Lung microvascular endothelial cell (primary cell): ENCODE measurements at places on chromosomes 3 and 15.

DNA sequence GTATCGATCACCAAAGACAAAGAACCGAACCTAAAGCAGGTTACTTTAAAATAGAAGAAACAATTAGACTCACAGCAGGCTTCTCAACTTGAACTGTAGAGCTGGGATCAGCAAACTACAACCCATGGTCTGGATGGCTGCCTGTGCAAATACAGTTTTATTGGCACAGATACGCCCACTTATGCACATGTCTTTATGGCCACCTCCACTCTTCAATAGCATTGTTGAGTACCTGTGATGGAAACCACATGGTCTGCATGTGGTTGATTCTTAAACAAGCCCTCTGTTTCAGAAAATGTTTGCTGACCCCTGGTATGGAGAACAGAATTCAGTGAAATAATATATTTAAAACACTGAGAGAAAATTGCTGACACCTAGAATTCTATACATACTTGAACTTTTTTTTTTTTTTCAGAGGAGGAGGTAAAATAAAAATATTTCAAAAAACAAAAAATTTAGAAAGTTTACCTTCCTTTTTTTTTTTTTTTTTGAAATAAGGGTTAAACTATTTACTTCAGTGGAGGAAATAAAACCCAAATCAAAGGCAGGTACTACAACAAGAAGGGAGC is 263.8 kb upstream of the ATP10A start:
- DNase-seq, result no peak

DNA sequence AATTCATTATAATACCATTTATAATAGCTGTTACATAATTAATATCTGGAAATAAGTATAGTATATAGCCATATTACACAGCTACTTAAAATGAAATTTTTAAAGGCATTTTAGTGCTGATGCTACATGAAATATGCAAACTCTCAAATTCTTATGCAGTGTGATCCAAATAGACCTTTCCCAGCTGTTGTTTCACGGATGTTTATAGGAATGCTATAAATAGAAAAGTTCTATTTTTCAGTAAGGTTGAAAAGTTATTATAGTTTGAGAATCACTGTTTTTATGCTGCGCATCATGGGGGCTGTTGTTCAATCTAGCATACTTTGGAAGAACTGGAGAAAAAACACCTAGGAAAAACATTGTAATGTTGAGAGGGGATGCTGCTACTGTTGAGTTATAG is 147.7 kb upstream of the TRIM42 start:
- DNase-seq, result no peak

DNA sequence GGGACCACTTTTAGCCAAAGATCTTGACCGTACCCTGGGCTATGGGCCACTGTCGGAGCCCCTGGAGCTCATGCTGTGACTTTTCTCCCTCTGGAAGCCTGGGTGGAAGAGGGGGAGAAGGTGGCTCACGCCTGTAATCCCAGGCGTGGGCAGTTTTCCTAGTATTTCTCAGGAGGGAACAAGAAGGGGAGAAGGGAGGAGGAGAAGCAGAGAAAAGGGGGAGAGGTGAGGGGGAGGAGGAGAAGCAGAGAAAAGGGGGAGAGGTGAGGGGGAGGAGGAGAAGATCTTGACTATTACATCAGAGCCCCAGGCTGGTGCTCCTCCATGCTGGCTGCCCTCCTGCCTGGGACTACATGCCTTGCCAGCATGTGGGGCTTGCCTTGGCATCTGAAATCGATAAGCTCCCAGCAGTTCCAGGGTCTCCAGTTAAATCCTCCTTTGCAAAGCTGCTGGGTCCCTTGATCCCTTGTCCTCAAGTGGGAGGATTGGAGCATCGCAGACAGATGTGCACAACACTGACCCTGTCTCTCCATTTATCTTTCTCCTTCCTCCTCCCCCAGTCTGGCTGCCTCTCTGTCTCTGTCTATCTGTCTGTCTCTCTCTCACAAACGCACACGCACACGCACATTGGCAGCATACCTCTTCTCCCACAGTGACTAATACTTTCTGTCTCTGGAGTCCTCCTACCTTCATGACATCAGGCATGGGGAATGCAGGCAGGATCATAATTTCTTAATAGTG is 41.6 kb downstream of the MRAS start:
- DNase-seq, result no peak

GRCh38 chr15:93331545-93332167 is 242.6 kb upstream of the RGMA start:
- no peak for DNase-seq

DNA sequence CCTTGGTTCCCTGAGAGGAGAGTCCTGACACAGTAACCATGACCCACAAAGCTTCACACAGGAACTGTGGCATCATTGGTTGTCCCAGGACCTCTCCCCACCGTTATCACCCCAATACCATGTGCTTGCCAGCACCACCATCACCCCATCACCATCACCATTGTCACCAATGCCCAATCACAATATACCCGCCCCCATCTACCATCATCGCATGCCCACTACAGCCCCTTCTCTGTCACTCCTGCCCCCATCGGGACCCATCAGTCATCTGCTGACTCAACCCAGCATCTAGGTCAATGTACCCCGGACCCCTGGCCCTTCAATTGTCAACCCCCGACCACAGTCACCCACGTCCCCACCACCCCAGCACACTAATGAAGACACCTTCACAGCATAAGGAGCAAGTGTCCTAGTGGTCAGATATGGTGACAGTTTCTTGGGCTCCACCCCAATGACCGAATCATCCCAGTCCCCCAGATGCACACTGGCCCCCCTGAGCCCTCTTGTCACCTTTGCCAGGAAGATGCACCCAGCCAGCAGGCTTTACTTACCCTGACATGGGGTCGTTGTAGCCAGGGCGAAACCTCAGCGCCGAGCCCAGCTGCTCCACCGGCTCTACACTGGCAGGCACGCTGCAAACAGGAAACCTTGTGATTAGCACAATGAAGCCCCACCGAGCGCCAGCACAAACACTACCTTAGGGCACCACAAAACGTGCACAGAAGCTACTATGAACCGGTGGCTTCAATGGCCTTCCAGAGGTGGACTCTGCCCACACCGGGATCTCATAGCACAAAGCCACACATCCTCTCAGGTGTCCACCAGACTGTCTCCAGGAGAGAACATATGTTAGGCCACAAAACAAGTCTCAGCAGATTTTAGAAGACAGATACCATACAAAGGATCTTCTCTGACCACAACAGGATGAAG is 25.1 kb downstream of the SHISA5 start:
- peak; percentile 57 for DNase-seq

DNA sequence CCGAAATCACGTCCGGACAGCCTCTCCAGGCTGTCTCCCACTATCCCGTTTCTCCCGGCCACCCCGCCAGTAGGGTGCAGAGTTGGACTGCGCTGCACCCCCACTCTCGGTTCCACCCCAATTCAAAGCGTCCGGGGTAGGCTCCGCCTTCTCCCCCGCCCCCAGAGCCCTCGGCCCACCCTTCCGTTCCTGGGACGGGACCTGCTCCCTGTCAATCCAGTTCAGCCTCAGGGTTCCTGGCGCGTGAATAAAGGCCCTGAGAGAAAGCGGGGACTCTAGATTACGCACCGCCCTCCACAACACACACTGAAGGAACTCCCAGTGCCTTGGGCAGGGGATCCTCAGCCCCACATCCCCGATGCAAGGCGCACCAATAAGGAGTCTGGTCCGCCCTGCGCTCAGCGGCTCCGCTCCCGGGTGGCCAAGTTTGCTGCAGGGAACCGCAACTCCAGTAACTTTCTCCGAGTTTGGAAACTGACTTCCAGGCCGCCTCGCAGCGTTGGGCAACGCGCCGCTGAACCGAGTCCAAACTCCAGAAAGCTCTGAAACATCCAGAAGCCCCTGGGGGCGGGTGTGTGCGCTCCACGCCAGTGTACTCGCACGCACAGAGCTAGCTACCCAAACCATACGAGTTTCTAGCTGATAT is 1.9 kb downstream of the ADAMTS9 start:
- peak; percentile 93 for DNase-seq

DNA sequence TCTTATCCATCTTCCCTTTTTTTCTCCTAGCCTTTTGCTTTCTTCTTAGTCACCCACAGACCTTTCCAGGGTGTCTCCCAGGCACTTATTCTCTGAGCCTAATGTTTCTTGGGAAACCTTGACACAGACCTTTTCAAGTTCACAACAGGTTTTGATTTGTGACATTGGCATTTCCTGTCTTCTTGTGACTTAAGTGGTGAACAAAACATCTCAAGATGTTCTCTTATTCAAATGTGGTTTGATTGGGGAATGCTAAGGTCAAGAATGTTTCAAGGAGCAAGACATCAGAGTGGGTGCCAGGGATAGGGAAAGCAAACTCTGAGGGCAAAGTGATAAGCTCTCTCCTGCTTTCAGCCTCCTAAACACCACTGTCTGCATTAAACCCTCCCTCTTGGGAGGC is 68.2 kb upstream of the GSK3B start:
- no peak for DNase-seq

- no peak for DNase-seq
These were observed 112.5 kb downstream of the SRGAP3 start for GRCh38 chr3:9136746-9137465.

DNA sequence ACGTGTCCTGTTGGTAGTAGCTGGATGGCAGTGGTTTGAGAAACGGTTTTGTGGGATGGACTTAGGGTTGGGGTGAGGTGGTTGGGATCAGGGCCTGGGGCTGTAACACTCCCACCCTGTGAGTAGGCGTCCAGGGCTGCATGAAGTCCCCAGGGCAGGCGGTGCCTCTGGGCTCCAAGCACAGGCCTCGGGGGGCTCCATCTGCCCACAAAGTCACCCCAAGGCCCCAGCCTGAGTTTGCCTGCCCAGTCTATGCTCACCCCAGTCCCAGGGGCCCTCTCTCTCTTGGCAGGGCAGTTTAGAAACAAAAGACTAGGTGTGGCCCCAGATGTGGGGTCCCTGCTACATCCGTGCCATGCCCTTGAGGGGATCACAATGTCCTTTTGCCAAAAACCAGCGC is 86.9 kb upstream of the PRR23E start:
- no peak for DNase-seq

DNA sequence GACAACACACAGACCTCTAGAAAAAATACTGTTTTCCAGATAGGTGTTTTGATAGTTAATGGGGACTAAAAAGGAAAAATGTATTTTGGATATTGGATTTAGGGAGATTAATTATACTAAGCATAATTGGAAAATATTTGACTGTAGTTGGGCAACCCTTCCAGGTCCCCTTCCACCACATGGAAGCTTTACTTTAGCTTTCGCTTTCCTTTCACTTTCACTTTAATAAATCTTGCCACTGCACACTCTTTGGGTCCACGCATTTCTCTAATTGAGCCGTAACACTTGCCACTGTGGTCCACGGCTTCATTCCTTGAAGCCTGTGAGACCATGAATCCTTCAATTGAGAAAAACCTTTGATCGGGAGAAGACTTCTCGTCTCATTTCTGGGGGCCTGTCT is 15.5 kb downstream of the GLDN start:
- DNase-seq, result no peak

- DNase-seq, result no peak
These were observed 72.8 kb downstream of the ARHGAP31 start for GRCh38 chr3:119367000-119367399.

- no peak for DNase-seq
These were observed 30.7 kb downstream of the EIF4E3 start for GRCh38 chr3:71694358-71694999.

DNA sequence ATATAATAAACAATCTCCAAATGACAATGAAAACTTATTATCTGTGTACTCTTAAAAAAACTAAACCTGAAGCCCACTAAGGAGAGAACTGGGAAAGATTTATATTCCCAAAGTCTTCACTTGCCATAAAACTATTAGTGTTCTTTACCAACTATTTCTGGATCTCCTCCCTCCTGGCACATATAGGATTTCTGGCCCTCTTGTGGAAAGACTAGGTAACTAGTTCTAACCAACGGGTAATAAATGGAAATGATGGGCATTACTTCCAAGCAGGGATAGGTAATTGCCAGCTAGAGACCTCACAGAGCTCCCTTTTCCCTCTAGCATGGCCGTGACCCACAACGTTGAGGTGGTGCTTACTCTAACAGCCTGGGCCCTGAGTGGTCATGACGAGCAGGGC is 110.1 kb downstream of the DNAH12 start:
- peak; percentile 54 for DNase-seq

- peak; percentile 92 for DNase-seq
These were observed 31.3 kb downstream of the RPN1 start for GRCh38 chr3:128619146-128619890.

- DNase-seq, result no peak
These were observed 72.7 kb upstream of the CORO2B start for GRCh38 chr15:68506071-68506470.

- no peak for DNase-seq
These were observed 309.4 kb downstream of the PLCL2 start for GRCh38 chr3:17194116-17194515.

DNA sequence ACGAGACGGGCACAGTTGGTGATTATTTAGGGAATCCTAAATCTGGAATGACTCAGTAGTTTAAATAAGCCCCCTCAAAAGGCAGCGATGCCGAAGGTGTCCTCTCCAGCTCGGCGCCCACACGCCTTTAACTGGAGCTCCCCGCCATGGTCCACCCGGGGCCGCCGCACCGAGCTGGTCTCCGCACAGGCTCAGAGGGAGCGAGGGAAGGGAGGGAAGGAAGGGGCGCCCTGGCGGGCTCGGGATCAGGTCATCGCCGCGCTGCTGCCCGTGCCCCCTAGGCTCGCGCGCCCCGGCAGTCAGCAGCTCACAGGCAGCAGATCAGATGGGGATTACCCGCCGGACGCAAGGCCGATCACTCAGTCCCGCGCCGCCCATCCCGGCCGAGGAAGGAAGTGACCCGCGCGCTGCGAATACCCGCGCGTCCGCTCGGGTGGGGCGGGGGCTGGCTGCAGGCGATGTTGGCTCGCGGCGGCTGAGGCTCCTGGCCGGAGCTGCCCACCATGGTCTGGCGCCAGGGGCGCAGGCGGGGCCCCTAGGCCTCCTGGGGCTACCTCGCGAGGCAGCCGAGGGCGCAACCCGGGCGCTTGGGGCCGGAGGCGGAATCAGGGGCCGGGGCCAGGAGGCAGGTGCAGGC is 318.0 kb downstream of the FGF12 start:
- peak; percentile 76 for DNase-seq

DNA sequence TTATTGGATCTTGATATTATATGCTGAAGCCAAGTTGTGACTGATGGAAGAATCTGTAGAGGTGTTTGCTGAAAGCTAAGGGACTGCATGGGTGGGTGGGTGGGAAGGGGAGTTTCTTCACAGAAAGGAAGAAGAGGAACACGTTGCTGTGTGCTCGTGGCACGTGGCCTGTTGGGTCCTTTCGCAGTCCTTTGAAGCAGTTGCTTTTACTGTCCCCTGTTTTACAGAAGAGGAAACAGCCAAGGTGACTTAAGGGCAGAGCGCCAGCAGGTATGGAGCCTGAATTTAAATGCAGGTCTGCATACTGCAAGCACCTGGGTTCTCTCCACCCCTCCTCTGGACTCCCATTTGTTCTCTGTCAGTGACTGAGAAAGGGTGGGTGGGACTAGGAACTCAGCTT is 59.4 kb upstream of the PRR23C start:
- no peak for DNase-seq

DNA sequence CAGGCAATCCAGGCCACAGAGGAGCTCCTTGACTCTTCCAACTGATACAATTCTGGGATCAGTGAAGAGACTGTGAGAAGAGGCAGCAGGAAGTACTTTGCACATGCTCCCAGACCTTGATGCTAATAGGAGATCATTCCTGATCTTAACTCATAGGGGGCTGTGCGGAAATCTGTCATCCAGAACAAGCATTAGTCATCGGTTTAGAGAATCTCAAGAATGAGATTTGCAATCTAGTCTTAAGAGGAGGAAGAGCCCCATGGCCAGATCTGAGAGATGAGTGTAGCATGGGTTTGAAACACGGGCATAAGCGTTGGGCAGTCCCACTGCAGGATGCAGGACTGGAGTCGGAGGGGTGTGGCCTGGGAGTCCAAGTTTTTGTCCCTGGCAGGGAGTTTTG is 1081.1 kb downstream of the NAALADL2 start:
- DNase-seq, result no peak
